ENCODE measurements at places on chromosomes 1 and 21.

DNA sequence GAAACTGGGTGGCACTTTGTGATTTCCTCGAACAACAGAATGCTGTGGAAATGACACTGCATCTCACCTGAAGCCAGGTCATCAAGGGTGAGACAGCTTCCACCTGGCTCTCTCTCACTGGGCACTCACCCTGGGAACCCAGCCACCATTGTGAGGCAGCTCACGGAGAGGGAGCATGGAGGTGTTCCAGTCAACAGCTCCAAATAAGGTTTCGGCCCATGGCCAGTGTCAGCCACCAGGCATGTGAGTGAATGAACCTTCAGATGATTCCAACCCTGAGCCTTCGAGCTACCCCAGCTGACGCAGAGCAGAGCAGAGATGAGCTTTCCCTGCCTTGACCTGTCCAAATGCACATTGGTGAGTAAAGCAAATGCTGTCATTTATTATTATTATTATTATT, 58.1 kb downstream of the SYDE2 start:
- DNase-seq, result no peak

- DNase-seq, result no peak
Measured at GRCh38 chr1:14552246-14552965, 46.1 kb upstream of the KAZN start.

DNA sequence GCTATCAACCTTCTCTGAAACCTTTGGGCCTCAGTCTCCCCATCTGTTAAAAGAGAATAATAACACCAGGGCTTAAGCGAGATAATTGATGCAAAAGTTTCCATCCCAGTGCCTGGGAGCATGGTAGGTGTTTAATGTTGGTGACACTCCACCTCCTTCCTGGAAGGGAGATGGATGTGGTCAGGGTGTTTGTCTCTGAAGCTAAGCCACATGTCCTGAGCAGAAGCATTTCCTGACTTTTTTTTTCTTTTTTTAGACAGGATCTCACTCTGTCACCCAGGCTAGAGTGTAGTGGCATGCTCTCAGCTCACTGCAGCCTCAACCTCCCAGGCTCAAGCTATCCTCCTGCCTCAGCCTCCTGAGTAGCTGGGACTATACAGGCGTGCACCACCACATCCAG, 72.6 kb upstream of the HMGB4 start:
- no peak for DNase-seq

DNA sequence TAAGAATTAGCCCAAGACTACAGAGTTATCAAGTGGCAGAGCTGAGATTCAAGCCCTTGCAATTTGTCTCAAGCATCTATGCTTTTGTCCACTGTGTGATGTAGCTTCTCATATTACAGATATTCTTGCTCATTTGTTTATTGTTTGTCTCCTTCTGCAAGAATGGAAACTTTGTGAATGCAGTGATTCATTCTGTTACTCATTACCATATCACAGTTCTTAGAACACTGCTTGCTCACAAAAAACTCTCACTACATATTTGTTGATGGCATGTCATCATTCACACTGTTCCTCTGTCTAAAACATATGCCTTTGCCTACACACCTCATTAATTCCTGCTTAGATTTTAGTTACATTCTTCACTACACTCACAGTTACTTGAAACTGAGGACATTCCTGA, 1198.9 kb downstream of the PLA2G4A start:
- DNase-seq, result no peak

- DNase-seq, result no peak
Measured at GRCh38 chr1:93775224-93775623, 93.6 kb upstream of the BCAR3 start.

DNA sequence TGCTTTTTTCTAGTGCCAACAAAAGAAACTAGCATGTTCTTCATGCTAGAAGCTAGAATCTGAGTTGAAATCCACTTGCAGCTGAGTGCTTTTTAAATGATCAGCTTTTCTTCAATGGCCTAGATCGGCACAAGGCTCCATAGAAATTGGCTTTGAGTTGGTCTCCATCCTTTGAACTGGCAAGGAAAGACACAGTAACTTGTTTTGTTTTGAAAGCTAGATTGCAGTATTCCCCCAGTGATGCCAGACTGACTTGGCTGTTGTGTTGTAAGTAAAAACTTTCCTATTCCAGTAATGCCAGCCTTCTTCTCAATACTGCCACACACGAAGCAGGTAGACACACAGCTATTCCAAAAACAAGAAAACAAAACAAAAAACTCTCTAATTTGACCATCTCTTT, 139.1 kb downstream of the FMN2 start:
- DNase-seq, result no peak

- no peak for DNase-seq
Measured at GRCh38 chr1:42463921-42464320, 835 bp downstream of the CCDC30 start.

DNA sequence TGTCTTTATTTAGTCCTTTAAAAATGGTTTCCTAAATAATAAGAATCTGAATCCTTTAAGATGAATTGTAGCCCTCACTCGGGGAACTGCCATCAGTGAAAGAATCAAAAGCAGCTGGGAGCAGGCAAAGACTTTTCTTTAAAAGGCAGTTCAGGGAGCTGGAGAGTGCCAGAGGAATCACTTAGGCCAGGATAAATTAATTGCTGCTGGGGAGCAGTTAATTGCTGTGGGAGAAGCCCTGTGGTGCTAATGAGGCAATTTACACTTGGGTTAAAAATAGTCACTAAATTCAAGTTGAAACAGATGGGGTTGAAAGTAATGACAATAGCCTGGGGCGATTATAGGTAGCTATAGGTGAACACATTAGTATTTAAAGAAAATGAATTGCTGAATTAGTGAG, 38.7 kb upstream of the COL24A1 start:
- DNase-seq, result no peak

GRCh38 chr1:147837964-147838292, 64.7 kb upstream of the GJA8 start:
- DNase-seq, result no peak

GRCh38 chr1:3074800-3075199, 5.8 kb downstream of the PRDM16 start:
- no peak for DNase-seq

DNA sequence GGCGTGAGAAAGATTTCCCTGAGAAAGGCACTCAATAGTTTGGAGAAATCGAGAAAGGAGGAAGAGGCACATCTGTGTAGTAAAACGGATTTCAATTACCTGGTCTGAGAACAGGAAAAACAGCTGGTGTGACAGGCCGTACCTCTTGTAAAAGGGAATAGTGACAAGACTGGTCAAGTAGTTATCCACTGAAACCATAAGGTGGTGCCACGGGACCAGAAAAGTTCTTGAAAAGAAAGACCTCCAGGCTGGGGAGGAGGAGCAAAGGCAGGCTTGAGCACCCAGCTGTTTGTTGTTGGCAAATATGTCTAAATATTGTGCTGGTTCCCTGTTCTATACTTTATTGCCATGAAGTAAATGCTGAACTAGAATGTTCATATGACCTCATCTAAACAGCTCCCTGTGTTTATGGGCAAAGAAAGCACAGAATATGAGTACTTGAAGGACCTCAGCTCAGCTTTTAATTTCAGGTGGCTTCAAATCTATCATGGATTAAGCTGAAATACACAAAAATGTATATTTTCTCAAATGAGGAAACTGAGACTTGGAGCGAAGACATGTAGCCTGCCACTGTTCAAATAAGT, 4.0 kb downstream of the HAO2 start:
- DNase-seq, result no peak

- no peak for DNase-seq
Measured at GRCh38 chr1:230120921-230121381, 53.9 kb downstream of the GALNT2 start.

DNA sequence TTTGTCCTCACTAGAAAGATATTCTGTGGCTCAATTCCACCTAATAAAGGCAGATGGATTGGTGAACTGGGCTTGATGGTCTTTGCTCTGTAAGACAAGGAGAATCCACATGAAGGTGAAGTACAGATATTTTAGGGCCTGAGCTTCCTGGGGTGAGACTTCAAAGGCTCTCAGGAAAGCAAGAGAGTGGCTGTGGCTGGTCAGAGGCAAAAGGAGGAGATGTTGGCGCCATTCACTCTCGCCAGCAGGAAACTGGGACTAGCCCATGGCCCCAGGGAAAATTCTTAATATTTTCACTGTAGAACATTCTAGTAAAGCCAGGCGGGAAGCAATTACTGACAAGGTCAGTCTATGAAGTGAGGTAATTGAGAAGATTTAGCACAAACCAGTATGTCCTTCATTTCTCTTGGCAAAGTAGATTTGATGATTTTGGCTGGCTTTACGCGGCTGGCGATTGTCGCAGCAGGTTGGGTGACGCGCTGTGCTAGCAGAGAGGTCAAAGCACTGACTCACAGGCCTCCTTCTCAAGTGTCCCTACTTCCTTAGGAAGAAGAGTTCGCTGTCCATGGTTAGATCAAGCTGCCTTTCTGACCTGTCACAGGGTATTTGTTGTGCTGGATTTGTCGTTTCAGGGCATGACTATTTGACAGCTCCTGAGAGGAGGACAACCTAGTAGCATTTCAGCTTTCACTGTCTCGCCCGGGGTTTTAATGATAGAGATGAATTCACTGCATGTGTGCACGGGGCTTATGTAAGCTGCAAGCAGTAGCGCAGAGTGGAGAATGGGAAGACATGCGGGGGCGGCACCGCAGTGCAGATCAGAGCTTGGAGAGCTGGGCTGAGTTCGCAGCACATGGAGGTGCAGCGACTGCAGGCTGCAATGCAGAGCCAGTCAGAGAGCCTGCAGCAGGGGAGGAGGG, 32.7 kb downstream of the XCL1 start:
- peak; percentile 92 for DNase-seq

- DNase-seq, result no peak
Measured at GRCh38 chr1:2174348-2175054, 20.1 kb downstream of the FAAP20 start.

- DNase-seq, result no peak
Measured at GRCh38 chr21:34545079-34545884, 33.3 kb upstream of the KCNE1 start.

DNA sequence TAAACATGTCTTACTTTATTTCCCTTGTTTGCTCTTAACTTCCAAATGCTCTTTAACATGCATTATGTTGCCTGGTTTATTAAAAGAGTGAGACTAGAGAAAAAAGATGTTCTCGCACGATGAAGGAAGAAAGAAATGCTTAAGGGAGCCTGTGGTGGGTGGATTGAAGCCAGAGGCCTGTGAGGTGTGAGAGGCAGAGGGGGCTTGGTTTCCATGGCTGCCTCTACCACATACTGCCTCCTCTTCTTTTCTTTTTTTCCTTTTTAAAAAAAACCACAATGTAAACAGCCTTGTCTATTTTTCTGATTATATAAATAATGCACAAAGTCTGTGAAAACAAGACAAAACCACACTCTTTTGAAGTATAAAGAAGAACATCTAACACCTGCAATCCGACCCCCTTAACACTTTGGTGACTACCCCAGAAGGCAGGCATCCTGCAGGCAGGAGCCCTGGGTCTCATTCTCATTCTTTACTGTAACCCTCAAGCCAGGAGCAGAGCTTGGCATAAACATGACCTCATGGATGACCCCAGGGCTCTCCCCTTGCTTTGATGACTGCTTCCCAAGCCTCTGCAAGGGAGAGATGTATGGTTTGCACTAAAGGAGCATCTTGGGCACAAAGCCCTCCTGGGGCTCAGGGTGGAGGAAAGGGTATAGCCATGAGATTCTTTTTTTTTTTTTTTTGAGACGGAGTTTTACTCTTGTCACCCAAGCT, 10.1 kb upstream of the PARP1 start:
- DNase-seq, result no peak

DNA sequence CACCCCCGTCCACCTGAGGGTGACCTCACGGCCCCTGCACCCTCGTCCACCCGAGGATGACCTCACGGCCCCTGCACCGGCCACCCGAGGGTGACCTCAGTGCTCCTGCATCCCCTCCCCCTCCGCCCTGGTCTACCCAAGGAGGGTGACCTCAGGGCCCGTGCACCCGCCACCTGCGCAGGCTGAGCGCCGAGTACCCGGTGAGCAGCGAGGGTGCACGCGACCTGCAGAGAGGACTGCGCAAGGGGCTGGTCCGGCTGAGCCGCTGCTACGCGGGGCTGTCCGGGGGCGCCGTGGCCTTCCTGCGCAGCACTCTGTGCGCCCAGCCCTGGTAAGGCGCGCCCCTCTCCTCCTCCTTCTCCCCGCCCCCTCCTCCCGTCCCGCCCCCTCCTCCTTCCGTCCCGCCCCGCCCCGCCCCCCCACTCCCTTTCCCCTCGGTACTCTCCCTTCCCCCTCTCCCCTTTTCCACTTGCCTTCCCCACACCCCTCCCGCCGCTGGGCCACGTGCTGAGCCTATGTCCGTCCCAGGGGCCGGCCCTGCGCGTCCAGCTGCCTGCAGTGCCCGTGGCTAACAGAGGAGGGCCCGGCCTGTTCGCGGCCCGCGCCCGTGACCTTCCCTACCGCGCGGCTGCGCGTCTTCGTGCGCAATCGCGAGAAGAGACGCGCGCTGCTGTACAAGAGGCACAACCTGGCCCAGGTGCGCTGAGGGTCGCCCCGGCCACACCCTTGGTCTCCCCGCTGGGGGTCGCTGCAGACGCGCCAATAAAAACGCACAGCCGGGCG, 28.4 kb downstream of the TRIM11 start:
- DNase-seq, result peak; percentile 80

GRCh38 chr1:223765719-223766340, 53.5 kb downstream of the CAPN2 start:
- no peak for DNase-seq

GRCh38 chr1:8379513-8380186, 61.7 kb downstream of the SLC45A1 start:
- no peak for DNase-seq

DNA sequence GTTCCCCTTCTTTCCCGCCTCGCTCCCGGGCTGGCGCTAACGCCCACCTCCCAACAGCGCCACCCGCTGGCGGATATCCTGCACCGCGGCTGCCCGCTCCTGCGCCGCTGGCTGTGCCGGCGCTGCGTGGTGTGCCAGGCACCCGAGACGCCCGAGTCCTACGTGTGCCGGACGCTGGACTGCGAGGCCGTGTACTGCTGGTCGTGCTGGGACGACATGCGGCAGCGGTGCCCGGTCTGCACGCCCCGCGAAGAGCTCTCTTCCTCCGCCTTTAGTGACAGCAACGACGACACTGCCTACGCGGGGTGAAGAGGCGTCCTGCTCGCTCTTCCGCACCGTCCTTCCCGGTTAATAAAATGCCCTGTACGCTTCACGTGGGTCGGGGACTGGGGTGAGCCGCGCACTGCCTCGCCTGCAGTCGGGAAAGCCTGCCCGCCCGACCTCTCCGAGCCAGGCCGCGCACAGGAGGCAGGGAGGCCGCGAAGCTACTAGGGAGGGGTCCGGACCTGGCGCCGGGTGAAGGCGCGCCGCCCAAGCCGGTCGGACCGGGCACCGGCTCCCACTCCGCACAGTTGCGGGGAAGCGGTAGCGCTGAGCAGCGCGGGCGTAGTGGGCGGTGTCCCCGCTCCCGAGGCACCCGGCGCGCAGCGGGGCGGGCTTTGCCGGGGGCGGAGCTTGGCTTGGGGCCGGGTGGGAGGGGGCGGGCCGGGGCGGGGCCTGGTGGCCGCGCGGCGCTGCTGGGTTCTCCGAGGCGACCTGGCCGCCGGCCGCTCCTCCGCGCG, at the start of gene ADAM15:
TSS of gene ADAM15 (plus strand) at position 757 of the 782 bp plus-strand sequence. CDS start 71 bp downstream, outside the sequence.
- peak; percentile 90 for DNase-seq

DNA sequence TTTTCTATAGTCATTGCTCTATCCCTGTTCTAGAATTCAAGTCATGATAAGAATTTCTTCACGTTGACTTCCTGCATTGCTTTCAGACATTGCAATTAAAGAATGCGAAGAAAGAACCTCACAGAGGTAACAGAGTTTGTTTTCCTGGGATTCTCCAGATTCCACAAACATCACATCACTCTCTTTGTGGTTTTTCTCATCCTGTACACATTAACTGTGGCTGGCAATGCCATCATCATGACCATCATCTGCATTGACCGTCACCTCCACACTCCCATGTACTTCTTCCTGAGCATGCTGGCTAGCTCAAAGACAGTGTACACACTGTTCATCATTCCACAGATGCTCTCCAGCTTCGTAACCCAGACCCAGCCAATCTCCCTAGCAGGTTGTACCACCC, 10.6 kb downstream of the APCS start:
- DNase-seq, result no peak

- DNase-seq, result no peak
Measured at GRCh38 chr1:161840363-161840762, 74.2 kb downstream of the ATF6 start.
